ENCODE measurements at places on chromosomes 7 and 10. TPM values are rescaled to one million over a fixed set of nuclear protein-coding genes. Genes with fewer than 3 reads are reported as not detected.

DNA sequence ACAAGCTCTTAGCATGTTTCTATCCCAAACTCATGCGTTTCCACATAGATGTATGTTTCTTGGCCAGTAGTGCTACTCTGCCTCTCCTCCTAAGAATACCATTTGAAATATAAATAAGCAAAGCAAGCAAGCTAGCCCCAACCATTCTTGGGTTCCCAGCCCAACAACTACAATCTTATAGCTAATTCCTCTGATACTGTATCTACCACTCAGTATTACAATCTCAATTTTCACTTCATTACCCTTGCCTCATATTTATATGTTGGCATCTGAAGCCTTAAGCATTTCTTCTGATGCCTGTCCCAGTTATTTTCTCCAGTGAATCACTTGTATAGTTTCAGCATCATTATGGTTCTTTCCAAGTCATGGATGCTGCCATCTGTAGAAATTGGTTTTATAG is 181.1 kb downstream of the ST7 start:
- DNase-seq = no peak

DNA sequence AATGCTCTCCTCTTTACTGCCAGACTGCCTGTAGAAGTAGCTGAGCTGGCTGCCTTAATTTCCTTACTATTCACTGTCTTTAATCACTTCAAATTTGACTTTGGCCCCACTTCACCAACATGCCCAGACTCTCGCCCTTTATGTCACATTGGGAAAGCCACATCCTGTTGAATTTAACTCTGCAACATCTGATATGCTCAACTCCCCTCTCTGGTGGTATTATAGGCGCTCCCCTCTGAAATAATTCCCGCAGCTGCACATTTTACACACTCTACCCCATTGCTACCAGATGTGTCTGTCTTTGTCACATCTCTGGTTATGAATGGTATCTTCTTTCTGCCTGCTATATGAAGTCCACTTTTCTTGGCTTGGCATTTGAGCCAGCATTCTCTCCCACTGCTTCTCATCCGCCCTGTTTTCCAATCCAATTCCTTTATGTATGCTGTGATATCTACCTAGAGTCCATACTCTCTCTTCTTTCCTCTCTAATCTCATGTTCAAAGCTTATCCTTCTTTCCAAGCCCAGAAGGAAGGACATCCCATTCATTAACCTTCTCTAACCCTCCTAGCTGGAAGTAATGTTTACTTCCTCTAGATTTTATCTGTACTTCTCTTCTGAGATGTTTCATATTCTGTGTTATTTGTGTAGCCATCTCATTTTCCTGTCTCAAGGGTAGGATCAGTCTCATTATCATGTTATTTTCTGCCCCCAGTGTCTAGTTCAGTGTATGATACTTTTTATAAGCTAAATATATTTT is 134.5 kb downstream of the ST7 start:
- DNase-seq = no peak

GRCh38 chr7:112110651-112111050 is 95.5 kb downstream of the DOCK4 start:
- no peak for DNase-seq

GRCh38 chr10:88731296-88731695 is 25.2 kb downstream of the LIPK start:
- DNase-seq = no peak

- DNase-seq = no peak
Observed at GRCh38 chr7:107327986-107328569, 141.8 kb upstream of the GPR22 start.

GRCh38 chr10:22750131-22750530 is 35.8 kb upstream of the PIP4K2A start:
- no peak for DNase-seq

DNA sequence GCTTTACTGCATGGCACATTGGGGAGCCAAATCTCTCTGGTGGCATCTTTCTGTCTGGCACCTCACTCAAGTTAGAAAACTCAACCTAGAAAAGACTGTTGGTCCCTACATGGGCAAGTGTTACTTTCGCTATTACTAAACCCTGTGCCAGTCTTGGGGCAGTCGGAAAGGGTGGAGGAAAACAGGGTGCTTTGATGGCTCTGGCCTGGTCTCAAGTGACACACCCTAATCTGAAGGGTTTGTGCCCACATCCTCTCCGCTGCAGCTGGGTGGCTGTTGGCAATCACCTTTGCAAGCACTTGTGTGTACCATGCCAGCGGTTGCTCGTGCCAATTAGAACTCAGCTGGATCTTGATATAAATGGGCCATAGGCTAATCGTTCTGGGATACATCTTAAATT is 159.8 kb upstream of the ITGB1 start:
- DNase-seq = no peak

GRCh38 chr10:17019696-17020095 is 109.9 kb downstream of the CUBN start:
- DNase-seq = no peak

DNA sequence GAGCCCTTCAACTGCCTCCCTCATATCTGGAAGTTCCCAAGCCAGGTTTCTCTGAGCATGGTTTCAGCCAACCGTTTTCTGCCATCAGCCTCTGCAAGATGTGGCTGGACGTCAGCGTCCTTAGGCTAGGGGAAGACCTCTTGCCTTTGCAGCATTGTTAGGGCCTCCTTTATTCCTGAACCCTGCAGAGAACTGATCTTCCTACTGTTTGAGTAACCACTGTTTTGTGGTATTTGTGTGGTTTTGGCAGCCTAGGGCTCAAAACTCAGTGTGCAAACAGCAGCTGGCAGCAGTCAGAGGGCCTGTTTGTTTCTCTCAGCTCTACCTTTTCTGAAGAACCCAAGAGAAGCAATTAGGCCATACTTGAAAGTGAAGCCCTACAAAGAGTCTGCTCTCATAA is 83.4 kb upstream of the SEMA3E start:
- DNase-seq = no peak

- DNase-seq = no peak
Observed at GRCh38 chr10:125768219-125768855, 7.3 kb downstream of the MMP21 start.

DNA sequence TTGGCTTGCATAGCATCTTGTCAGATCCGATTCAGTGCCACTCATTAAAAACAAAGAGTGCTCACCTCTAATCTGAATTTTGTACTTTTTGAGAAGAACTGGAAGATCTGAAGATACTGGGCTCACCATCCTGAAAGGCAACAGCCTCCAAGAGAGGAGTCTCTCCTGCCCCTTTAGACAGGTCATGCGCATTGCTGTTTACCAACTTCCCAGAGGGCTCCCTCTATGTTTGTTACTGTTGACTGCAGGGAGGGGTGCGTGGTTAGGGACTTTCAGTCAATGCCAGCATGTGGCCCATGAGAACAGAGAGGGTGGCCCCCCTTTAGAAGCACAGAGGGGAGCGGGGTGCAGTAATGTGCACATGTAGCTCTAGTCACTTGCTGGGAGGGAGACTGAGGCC is 33.2 kb upstream of the CABCOCO1 start:
- no peak for DNase-seq

- DNase-seq = no peak
Observed at GRCh38 chr10:51789903-51790302, 90.5 kb upstream of the CSTF2T start.

DNA sequence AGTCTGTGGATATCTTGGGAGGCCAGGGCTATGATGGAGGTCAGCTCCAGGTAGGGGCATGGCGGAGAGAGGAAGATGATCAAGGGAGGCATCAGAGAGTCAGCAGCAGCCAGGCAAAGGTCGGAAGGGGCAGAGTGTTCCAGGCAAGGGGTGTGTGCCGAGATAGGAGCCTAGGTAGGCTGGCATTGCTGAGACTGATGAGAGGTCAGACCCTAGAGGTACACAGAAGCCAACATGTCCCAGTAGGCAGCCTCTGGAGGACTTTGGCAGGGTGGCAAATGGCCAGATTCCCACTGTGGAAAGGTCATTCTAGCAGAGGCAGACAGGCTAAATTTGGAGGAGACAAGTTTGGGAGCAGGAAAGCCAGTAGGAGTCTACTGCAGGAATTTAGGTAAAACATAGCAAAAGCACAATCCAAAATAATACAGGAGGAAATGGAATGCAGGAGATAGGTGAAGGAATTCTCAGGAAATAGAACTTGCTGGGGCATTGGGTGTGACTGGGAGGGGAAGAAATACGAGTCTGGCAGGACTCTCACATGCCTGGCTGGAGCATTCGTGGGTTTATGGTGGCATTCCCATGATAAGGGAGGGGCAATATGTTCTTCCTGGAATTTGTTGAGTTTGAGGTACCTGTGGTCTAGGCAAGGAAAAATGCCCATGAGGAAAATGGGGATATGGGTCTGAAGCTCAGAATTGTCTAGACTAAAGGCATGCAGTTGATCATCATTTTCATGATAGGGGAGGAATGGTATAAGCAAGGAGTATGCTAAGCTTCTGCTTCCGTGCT is 25.7 kb downstream of the TMEM176A start:
- DNase-seq = peak; percentile 77

- DNase-seq = no peak
Observed at GRCh38 chr7:17009007-17009719, 127.4 kb upstream of the AGR3 start.

GRCh38 chr7:66928388-66928787 is 7.4 kb downstream of the TMEM248 start:
- peak; percentile 46 for DNase-seq

GRCh38 chr10:99595770-99596465 is 24.3 kb downstream of the SLC25A28 start:
- no peak for DNase-seq

DNA sequence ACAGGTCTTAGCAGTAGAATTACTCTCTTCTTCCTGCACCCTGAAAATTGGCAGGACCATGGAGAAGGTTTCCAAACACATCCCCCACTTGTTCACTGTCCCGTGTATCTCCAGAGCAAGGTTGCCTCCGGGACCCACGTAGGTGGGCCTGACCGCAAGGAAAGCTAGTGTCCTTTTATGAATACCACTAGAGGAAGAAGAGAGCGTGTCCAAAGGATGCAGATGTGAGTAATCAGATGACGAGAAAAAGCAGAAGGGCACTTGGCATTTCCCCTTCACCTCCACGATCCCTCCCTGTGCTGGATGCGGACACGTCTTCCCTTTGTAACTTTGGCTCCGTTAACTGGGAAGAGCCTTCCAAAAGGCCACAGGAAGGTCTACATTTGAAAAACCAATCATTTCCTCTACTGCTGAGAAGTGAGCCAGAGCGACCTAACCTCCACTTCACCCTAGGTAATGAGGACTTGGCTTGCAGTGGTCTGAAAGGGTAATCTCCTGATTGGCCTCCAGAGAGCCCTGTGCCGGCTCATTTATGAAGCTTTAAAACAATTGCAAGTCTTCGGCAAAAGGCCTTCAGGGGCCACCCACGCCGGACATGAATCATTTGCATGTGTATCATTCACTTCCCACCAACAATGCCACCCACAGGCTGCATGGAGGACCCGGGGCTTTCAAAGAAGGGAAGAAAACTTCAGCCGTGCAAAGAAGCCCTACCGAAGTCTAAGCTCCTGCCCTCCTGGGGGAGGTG is 55.4 kb downstream of the LYZL1 start:
- no peak for DNase-seq

DNA sequence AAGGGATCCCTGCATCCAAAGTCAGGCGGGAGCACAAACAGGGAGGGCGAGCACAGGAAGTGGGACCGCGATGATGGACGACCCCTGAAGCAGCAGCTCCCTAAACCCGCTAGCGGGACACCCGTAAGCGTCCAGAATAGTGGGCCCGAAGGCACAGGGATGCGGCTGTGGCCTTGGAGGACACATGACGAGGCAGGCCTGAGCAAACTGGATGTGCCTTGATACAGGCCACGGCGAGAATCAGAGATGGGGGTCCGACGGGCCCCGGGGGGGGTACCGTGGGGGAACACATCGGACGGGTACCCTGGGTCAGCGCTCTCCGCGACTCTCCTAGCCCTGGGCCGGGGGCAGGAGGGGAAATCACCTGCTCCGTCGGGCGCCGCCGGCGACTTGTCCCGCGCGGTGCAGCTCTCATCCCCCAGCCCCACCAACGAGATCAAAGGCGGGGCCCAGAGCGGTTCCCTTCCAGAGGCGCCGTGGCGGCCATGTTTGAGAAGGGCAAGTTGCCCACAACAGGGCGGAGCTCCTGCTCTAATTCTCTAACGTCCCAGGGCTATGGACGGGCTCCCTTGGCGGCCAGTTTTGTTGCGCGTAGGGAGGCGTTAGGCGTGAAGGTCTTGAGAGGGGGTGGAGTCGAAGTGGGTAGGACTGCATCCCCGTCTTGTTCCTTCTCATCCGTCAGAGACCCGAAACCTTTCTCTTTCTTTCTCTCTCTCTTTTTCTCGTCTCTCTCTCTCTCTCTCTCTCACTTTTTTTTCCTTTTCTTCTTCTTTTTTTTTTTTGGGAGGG is at the start of gene CUEDC2:
TSS of gene CUEDC2 (minus strand) at position 413 of the 789 bp plus-strand sequence. CDS start 7,386 bp downstream, outside the sequence.
- DNase-seq = peak; percentile 97

DNA sequence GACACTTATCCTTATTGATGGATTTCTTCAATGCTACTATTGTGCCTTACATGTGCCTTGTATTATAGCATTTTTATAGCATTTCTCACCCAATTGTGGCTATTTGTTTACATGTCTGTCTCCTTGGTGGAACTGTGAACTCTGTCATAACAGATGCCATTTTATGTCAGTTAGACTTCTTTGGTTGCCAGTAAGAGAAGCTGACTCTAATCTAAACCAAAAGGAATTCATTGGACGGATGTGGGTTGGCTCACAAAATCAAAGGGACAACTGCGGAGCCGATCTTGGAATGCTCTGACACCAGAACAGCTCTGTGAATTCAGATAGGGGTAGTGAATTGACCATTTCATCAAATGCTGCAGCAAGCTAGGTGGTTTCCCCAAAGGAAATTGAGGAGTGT is 15.0 kb downstream of the GARIN1A start:
- DNase-seq = no peak

- DNase-seq = no peak
Observed at GRCh38 chr10:13146379-13146778, 15.0 kb upstream of the MCM10 start.

DNA sequence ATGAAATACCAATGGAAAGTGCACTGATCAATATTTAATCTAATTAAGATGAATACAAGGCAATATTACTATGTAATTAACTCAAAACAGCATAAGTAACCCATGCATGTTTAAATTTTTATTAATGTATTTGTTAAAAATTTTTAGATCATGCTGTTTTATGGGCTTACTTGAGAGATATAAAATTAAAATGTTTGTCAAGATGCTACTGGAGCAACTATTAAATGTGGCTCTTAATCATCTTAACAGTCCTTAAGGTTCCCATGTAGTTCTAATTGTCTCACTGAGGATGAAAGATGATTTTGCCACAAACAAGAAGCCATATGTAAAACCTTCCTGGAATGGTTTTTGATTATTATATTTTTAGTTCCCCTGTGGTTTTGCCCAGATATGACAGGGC is 897.1 kb downstream of the KCNMA1 start:
- DNase-seq = no peak

The FAM180A gene
- total RNA-seq = 11.4 TPM

The HMX3 gene
- not detected for total RNA-seq

The UFSP1 gene
- total RNA-seq = 1.9 TPM

The C10orf143 gene
- total RNA-seq = 1.3 TPM

The ABCC2 gene
- total RNA-seq = 0.25 TPM

The UPK3BL2 gene
- total RNA-seq = 2.9 TPM
